ENCODE measurements at places on chromosomes 16 and 17. TPM values are rescaled to one million over a fixed set of nuclear protein-coding genes. Genes with fewer than 3 reads are reported as not detected.

- H3K27me3 ChIP-seq: no peaks in the 10 kb centered on the region
- peaks cover 50% of the 10 kb centered on the region for H3K36me3 ChIP-seq
- H3K4me1 ChIP-seq: peaks cover 34% of the 10 kb centered on the region
- DNase-seq: no peak
- H3K27ac ChIP-seq: peak overlapping the region; percentile 41
- no peak overlapping the region for H3K4me3 ChIP-seq
Observed at GRCh38 chr17:7340179-7340578, 3.9 kb downstream of the ACAP1 start.

Gene KRT16
- not detected for polyA plus RNA-seq

Gene KCNH6
- not detected for polyA plus RNA-seq

Gene PPY
- polyA plus RNA-seq: not detected

Gene OR1F1
- polyA plus RNA-seq: not detected

Gene PRSS33
- not detected for polyA plus RNA-seq
